ENCODE measurements at places on chromosomes 2 and 18. TPM values are rescaled to one million over a fixed set of nuclear protein-coding genes. Genes with fewer than 3 reads are reported as not detected.

DNA sequence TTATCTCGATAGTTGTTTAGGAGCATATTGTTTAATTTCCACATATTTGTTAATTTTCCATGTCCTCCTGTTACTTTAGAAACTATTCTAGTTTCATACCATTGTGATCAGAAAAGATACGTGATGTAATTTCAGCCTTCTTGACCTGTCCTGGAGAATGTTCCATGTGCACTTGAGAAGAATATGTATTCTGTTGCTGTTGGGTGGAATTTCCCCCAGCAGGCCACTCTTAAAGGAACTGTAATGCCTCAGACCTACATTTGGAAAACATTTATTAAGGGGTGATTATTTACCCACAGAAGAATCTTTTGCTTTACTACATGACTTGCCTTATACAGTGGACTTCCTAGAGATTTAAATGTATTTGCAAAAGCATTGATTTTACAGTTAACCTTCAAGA, 55.5 kb downstream of the LIMS1 start:
- no peaks in the 10 kb centered on the region for H3K36me3 ChIP-seq
- no peak for DNase-seq
- no peaks in the 10 kb centered on the region for H3K27me3 ChIP-seq
- H3K4me1 ChIP-seq = peaks cover 48% of the 10 kb centered on the region

The DPP4 gene
- total RNA-seq = 0.23 TPM

GRCh38 chr2:238908960-238909951, 61.4 kb downstream of the TWIST2 start:
- no peak overlapping the region for H3K27ac ChIP-seq
- H3K4me3 ChIP-seq = no peak overlapping the region
- H3K27me3 ChIP-seq = no peaks in the 10 kb centered on the region
- no peaks in the 10 kb centered on the region for H3K4me1 ChIP-seq

GRCh38 chr2:21761361-21761760, 637.6 kb downstream of the TDRD15 start:
- no peak for DNase-seq
- H3K27me3 ChIP-seq = no peaks in the 10 kb centered on the region
- no peak overlapping the region for H3K27ac ChIP-seq
- no peaks in the 10 kb centered on the region for H3K4me1 ChIP-seq
- no peaks in the 10 kb centered on the region for H3K36me3 ChIP-seq

The RGPD4 gene
- not detected for total RNA-seq

DNA sequence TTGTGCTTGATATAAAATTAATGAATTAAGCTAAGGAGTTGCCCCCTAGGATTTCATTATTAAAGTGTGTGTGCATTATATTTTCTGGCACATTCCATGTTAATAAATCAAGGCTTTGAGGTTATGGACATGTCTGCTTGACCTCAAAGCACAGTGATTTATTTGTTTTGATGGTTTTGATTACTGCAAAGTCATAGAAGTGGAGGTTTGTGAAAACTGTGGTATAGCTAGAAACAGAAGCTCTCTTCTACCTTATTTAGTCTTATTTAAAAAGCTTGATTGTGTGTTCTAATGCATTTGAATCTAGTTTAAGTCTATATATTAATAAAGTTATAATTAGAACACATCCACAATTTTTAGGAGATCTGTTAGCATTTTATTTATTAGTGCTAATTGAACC, 32.2 kb downstream of the DOK6 start:
- H3K4me1 ChIP-seq = no peaks in the 10 kb centered on the region
- no peak for DNase-seq
- H3K27ac ChIP-seq = no peak overlapping the region
- no peaks in the 10 kb centered on the region for H3K27me3 ChIP-seq

The AUP1 gene
- total RNA-seq = 142 TPM

- H3K36me3 ChIP-seq = no peaks in the 10 kb centered on the region
- H3K4me3 ChIP-seq = no peak overlapping the region
- no peaks in the 10 kb centered on the region for H3K4me1 ChIP-seq
- DNase-seq = no peak
- no peak overlapping the region for H3K27ac ChIP-seq
Observed at GRCh38 chr2:207885010-207885409, 115.3 kb upstream of the FZD5 start.

The SULT1C2 gene
- 0.31 TPM for total RNA-seq

GRCh38 chr18:56389190-56389589, 249.2 kb downstream of the TXNL1 start:
- no peak for DNase-seq
- no peaks in the 10 kb centered on the region for H3K36me3 ChIP-seq
- no peaks in the 10 kb centered on the region for H3K4me1 ChIP-seq
- no peak overlapping the region for H3K27ac ChIP-seq
- H3K4me3 ChIP-seq = no peak overlapping the region

GRCh38 chr2:210818473-210818872, 262.1 kb downstream of the CPS1 start:
- no peak overlapping the region for H3K27ac ChIP-seq
- H3K36me3 ChIP-seq = no peaks in the 10 kb centered on the region
- H3K27me3 ChIP-seq = no peaks in the 10 kb centered on the region
- no peak overlapping the region for H3K4me3 ChIP-seq
- DNase-seq = no peak

GRCh38 chr2:203594541-203594940, 59.4 kb upstream of the RAPH1 start:
- no peaks in the 10 kb centered on the region for H3K4me1 ChIP-seq
- no peaks in the 10 kb centered on the region for H3K27me3 ChIP-seq
- DNase-seq = no peak
- no peaks in the 10 kb centered on the region for H3K36me3 ChIP-seq
- no peak overlapping the region for H3K4me3 ChIP-seq

DNA sequence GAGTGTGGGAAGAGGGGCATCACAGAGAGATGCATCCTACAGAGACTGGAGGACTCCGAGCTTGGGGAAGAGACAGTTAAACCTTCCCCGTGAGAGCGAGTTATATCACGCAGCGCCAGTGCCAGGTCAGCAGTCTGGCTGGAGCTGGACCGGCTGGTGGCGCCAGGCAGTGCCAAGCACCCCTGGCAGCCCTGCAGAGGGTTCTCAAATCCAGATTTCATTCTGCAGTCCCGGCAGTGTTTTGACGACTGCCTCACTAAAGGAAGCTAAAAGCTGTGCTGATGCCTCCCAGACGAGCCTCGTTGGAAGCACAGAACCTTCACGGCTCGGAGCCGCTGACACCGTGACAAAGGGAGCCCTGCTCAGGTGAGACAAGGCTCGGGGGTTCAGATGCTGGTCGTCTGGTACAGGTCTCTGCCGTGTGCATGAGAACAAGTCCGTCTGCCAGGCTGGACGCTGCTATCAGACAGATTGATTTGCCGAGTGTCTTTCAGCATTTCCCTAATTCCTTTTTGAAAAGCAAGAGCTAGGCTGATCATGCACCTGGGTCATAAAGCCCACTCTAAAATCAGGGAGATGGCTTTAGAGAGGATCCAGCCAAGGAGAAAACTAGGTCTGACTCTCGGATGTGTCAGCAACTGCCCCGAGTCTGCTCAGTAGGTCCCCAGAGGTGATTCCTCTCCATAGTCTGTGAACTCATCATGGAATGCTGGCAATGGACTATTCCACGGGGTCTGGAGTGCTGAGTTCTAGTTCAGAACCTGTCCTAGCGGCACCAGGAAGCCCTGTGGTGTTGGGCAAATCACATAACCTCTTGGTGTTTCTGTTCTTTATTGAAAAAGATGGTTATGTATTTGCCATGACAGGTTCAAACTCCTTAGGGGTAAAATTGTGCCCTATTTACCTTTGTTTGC, 240.6 kb downstream of the SOX11 start:
- no peaks in the 10 kb centered on the region for H3K4me1 ChIP-seq
- no peaks in the 10 kb centered on the region for H3K27me3 ChIP-seq
- H3K36me3 ChIP-seq = no peaks in the 10 kb centered on the region
- no peak for DNase-seq
- H3K4me3 ChIP-seq = peak overlapping the region; percentile 15
- H3K27ac ChIP-seq = no peak overlapping the region

GRCh38 chr2:239476757-239477585, 76.2 kb upstream of the HDAC4 start:
- no peak overlapping the region for H3K27ac ChIP-seq
- no peak for DNase-seq
- H3K36me3 ChIP-seq = no peaks in the 10 kb centered on the region
- no peak overlapping the region for H3K4me3 ChIP-seq

DNA sequence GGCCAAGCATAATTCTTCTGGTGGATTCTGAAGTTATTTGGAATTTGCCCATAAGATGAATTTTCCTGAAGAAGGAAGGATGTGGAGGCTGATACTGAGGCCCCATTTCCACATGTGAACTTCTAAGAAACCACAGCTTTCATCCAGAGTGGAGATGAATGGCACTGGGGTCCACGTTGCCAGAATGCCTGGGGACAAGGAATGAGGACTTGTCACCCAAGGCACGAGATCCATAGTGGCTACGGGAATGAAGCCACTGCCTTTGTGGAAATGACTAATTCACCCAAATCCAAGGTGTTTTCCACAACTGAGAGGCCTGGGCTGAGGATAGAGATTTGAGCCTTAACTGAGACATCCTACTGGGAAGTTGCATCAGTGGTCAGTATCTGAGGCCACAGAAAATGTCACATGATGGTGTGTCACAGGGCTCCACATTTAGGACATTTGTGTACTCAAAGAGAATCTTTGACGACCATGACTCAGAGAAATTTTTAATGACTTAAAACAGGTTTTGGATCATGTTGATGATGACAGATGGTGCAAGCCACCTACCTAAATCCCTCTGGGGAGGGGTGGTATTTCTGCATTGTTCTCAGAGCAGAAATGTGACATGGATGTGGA, 286.1 kb downstream of the SOX11 start:
- no peaks in the 10 kb centered on the region for H3K36me3 ChIP-seq
- no peak overlapping the region for H3K27ac ChIP-seq
- no peaks in the 10 kb centered on the region for H3K4me1 ChIP-seq
- no peak overlapping the region for H3K4me3 ChIP-seq
- H3K27me3 ChIP-seq = no peaks in the 10 kb centered on the region

- no peak for DNase-seq
- H3K27ac ChIP-seq = no peak overlapping the region
- no peaks in the 10 kb centered on the region for H3K36me3 ChIP-seq
- H3K4me1 ChIP-seq = peaks cover 15% of the 10 kb centered on the region
Observed at GRCh38 chr2:20612925-20613916, 37.7 kb downstream of the HS1BP3 start.

- H3K27ac ChIP-seq = no peak overlapping the region
- no peak overlapping the region for H3K4me3 ChIP-seq
- no peak for DNase-seq
- H3K36me3 ChIP-seq = no peaks in the 10 kb centered on the region
Observed at GRCh38 chr2:198774576-198774975, 683.2 kb downstream of the SATB2 start.

The GREB1L gene
- 11.0 TPM for total RNA-seq

DNA sequence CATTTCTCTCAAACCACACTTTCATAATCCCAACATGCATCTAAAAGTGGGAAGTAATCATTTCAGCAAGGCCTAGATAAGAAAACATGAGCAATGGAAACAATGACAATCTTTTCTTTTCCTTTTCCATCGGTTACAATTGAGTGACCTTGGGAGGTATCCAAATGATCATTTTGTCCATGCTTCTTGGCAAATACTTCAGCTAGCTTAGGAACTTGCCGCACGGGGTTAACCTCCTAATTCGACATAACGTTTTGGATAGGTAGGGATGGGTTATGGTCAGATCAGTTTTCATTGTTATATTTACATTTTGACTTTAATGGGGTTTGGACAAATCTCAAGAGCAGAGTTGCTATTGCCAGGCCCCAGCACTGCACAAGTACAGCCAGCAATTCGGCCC, 4.6 kb upstream of the PTPRM start:
- no peak overlapping the region for H3K27ac ChIP-seq
- no peak overlapping the region for H3K4me3 ChIP-seq
- no peaks in the 10 kb centered on the region for H3K4me1 ChIP-seq
- H3K36me3 ChIP-seq = no peaks in the 10 kb centered on the region
- DNase-seq = no peak
- H3K27me3 ChIP-seq = peaks cover 11% of the 10 kb centered on the region

DNA sequence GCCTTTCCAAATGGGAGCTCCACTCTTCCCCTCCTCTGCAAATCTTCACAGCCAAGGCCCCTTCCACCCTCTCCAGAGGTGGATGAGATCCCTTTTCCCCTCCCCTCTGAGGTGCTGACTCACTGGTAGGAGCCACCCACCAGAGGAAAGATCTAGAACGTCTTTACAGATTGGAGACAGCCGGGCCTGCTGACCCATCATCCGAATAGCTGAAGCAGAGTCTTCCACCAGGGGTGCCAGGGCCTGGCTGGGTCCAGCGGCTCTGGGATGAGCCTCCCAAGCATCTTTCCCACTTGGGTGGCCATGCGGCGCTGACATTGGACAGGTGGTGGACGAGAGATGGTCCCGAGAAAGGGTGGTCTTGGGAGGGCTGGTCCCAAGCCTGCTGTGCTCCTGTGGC, 9.0 kb downstream of the ERFE start:
- H3K27ac ChIP-seq = no peak overlapping the region
- H3K4me3 ChIP-seq = no peak overlapping the region
- peaks cover 7% of the 10 kb centered on the region for H3K4me1 ChIP-seq
- H3K36me3 ChIP-seq = peaks cover 6% of the 10 kb centered on the region
- no peaks in the 10 kb centered on the region for H3K27me3 ChIP-seq
- no peak for DNase-seq

DNA sequence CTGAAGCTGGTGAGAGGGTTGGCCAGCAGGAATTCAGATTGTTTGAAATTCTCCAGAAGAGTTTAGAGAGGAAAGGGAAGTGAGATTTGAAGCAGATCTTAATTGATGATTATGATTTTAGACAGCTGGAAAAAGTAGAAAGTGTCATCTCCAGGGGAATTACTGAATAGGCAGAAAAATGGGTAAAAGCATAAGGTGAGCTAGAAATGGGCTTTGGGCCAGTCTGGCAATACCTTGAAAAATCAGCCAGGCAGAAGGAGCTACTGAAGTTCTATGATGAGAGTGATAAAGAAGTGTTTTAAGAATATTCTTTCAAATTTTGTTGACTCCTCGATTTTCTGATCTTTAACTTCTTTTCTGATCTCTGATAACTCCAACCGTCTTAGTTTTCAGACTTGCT, 172.9 kb upstream of the CCDC150 start:
- H3K36me3 ChIP-seq = no peaks in the 10 kb centered on the region
- H3K27me3 ChIP-seq = no peaks in the 10 kb centered on the region
- H3K4me3 ChIP-seq = no peak overlapping the region

The NCKAP1 gene
- 174 TPM for total RNA-seq

GRCh38 chr2:228869636-228870264, 401.3 kb downstream of the PID1 start:
- DNase-seq = no peak
- H3K27ac ChIP-seq = no peak overlapping the region
- H3K36me3 ChIP-seq = no peaks in the 10 kb centered on the region
- no peak overlapping the region for H3K4me3 ChIP-seq

Data from Panc1 (cell line).